Head of caudate nucleus (tissue), 42 donors: ENCODE measurements at places on chromosomes 2 and 18.

DNA sequence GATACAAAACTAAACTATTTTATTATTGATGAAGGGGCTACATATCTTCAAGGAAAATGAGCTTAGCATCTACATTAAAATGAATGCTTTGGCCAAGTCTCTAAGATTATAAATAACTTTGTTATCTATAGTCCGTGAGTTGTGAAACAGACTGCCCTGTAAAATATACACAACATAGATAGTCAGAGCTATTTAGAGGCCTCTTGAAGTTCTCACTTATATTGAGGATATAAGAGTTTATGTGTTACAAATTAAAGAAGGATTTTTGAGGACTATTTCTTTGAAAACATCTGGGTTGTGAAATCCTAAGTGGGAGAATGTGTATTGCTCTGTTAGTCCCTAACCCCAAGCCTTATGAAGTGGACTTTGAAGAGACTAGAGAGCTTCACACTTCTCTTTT, 292.0 kb upstream of the CDH2 start:
- DNase-seq, result no peak

DNA sequence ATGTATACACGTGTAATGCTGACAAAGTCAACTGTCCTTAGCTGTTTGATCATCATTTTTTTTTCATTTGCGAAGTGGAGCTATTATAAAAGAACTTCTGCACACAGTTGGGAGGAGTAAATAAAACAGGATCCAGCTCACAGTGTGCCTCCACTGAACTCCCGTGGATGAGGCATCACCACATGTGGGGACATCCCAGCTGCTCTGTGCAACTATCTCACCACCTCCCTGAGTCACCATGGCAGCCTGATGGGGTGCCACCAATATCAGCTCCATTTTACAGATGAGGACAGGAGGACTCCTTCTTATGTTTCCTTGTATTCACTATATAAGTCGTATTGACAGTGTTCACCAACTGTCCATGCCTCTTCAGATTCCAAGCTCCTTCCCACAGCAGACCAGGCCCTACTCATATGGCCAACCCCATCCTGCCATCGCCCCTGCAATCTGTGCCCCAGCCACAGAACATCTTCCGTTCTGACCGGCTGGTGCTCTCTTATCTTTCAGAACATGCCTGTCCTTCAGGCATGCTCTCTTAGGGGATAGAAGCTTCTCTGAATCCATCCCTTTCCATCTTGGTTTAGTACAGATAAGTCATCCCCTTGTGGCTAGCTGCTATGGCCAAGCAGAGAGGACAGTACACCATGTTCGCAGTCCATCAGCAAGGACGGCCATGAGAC, 288.1 kb downstream of the RNF144A start:
- DNase-seq, result no peak

- no peak for DNase-seq
Measured at GRCh38 chr18:55166260-55166598, 207.0 kb upstream of the CCDC68 start.

GRCh38 chr2:56749152-56749752, 565.5 kb downstream of the CCDC85A start:
- DNase-seq, result no peak

DNA sequence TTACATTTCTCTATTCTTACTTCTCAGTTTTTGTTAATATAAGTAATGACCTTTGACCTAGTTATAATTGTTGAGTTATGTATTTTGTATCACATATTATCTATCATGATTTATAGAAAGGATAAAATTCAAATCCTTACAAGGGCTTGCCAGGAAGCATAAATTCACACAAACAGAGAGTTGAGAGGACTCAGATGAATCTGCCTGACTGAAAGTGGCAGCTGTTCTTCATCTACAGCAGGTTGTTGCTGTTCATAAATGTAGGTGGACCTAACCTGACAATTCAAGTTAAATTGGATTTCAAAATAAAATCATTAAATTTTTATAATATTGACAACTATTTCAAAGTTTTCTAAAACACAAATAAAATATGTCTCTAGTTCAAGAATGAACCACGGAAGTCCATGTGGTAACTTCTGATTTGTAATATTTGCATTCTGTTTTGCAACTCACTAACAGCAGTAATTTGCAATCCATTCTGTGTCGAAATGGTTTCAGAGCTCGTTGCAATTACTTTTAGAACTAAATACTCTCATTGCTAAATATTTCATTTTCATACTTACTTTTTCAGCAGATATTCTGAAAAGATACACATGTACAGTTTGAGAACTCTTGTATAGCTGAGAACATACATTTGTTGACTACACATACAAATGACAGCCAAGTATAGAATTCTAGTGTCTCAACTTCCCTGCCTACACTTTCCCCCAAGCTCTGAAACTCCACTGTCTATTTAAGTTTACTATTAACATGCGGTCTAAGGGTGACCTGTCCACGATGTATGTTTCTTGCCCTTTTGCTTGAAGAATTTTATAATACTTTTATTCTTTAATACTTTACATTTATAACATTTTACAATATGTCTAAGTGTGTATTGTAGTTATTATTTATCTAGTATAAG, 25.7 kb downstream of the SCN7A start:
- DNase-seq, result no peak
